H7 (cell line): ENCODE measurements at places on chromosomes 6 and 20. TPM values are rescaled to one million over a fixed set of nuclear protein-coding genes. Genes with fewer than 3 reads are reported as not detected.

The NUS1 gene
- total RNA-seq = 23.7 and 30.0 TPM in 2 replicates

The PSMF1 gene
- 33.7 and 36.8 TPM in 2 replicates for total RNA-seq

DNA sequence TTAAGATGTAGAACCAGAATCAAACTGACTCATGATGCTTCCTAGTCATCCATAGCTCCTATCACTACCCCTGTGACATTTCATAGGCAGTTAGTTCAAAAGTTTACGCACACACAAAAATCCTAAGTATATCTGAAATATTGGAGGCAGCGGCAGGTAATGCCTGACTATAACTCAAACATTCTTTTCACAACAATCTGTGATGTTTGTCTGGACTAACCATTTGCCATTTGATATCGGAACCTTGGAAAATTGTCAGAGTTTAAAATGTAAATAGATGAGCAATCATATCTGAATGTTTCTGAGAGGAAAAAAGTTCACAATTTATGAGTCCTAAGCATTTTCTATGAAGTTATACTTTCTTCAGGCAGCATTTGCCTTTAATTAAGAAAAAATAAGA lies 1078.2 kb downstream of the EPHA7 start:
- no peak for DNase-seq

GRCh38 chr6:26520237-26520849 lies 17.8 kb upstream of the HMGN4 start:
- DNase-seq = peak; percentile 15

DNA sequence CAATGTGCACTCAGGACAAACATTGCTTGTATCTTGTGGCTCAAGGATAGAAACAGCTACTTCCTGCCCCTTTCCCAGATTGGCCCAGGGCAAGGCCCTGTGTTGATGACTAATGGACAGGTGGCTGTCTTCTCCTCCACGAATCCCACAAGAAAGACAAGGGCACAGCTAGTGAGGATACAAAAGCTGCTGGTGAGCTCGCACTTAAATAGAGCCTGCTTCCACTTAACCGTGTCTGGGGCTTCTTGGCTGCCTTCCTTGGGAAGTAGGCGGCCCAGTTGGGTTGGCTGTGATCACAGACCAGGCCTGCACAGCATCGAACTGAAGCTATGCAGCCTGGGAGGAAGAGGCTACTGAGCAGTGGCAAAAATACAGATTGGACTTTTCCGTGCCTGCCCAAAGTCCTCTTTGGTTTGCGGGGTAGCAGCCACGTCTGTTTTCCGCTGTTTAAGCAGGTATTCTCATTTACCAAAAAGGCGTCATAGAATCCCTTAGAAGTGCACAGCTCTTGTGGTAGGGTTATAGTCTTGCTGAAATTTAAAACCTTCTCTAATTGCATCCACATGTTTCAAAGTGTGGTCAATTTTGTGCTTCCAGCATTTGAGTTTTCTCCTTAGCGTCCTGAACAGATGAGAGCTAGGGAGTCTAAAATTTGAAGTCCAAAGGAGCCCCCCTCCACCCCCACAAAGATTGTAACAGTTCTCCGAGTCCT lies 23.0 kb upstream of the NAA20 start:
- DNase-seq = no peak
